GM23248 (cell line): ENCODE measurements at places on chromosomes 7 and 10.

GRCh38 chr7:53642361-53642760 lies 606.9 kb downstream of the POM121L12 start:
- no peak for DNase-seq

GRCh38 chr10:3245395-3245794 lies 72.8 kb upstream of the PITRM1 start:
- no peak for DNase-seq

- DNase-seq: no peak
Measured at GRCh38 chr10:91569522-91569921, 63.3 kb downstream of the PPP1R3C start.

GRCh38 chr10:104317269-104317710 lies 21.0 kb downstream of the ITPRIP start:
- peak; percentile 88 for DNase-seq

DNA sequence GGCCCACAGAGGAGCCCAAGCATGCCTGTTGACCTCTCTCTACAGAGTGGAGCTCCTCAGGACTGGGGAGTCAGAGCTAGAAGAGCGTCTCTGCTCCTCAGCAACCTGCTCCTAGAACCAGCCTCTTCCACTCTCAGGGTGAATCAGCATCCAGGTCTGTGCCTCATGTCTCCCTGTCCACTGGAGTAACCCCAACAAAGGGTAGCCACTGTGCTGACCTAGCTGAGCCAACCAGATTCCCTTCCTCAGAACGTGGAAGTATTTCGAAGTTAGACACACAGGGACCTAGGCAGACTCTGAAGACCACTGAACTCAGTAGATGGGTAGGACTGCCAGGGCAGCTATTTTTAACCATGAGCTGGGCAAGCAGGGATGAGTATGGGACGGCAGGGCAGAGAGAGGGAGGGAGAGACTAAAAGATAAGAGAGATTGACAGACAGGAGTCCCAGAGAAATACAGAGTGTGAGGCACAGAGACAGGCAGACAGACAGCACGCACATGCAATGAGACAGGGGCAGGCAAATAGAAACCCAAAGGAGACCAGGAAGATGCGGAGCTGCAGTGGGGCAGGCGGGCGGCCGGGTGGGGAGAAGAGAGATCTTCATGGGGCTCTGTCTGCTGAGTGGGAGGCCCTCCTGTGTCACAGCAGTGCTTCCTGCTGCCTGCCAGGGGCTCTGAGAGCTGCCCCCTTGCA lies 56.7 kb downstream of the OSBPL3 start:
- peak; percentile 22 for DNase-seq

- peak; percentile 96 for DNase-seq
Measured at GRCh38 chr7:101924171-101924570, 106.7 kb downstream of the CUX1 start.

GRCh38 chr7:14446829-14447228 lies 455.7 kb downstream of the DGKB start:
- DNase-seq: no peak

DNA sequence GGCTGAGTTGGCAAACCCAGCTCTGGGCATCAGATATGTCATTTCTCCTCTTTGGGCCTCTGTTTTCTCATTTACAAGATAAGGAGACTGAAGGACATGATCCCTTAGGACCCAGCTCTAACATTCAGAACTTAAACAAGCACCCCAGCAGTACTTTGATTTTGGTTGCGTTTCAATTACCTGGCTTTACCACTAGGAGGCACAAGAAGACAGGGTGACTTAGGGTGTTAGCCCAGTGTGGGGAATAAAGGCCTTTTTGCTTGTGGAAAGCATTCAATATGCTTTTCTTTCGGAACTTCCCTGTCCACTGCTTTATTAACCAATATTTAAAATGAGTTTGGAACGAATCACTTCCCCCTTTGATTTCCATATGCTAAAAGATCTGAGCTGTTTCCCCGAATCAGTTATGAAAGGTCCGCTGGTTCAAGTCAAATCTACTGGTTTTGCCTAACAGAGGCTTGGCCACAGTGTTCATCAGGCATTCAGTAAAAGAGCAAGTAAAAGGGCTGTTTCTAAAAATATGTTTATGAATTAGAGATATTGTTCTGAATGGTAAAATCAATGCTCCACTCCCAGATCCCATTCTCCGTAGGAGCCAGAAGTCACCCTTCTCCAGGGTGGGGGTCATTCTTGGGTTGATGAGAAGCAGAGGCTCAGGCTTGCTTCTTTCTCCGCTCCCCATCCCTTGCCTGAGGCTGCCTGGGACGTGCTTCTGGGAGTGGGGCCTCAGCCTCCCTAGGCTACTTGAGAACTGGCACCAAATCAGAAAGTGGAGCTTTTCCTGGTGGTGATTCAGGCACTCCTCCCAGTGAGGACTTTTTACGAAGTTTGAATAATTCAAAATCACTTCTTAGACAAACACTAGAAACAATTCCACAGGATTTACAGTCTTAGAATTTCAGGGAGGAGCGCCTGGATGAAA lies 105.5 kb downstream of the MYOF start:
- peak; percentile 92 for DNase-seq

GRCh38 chr10:44984671-44985101 lies 6.1 kb upstream of the DEPP1 start:
- DNase-seq: no peak

- DNase-seq: peak; percentile 48
Measured at GRCh38 chr7:130070861-130071622, 708 bp downstream of the KLHDC10 start.

DNA sequence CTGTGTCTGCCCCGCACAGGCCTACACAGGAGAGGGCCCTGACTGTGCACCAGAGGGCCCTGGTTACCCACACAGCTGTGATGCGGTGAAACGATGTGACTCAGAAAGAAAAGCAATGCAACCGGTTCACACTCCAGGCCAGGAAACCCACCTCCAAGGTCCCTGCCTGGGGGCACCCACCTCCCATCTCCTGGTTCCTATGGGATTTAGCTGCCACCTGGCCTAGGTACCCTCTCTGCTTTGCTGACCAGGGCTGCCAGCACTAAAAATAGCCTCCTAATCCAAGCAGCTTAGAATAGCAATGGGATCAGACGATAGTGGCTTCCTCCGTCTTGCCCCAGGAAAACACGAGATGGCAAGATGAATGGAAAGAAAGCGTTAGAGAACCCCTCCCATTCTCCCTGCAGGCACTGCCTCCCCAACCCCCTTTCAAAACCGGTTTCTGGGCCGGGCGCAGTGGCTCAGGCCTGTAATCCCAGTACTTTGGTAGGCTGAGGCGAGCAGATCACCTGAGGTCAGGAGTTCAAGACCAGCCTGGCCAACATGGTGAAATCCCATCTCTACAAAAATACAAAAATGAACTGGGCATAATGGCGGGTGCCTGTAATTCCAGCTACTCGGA lies 12.4 kb downstream of the RBP3 start:
- no peak for DNase-seq

GRCh38 chr10:114278140-114278883 lies 39.3 kb downstream of the VWA2 start:
- DNase-seq: no peak

GRCh38 chr7:154879629-154880028 lies 123.3 kb downstream of the PAXIP1 start:
- no peak for DNase-seq

GRCh38 chr10:114303556-114303955 lies 64.5 kb downstream of the VWA2 start:
- no peak for DNase-seq

DNA sequence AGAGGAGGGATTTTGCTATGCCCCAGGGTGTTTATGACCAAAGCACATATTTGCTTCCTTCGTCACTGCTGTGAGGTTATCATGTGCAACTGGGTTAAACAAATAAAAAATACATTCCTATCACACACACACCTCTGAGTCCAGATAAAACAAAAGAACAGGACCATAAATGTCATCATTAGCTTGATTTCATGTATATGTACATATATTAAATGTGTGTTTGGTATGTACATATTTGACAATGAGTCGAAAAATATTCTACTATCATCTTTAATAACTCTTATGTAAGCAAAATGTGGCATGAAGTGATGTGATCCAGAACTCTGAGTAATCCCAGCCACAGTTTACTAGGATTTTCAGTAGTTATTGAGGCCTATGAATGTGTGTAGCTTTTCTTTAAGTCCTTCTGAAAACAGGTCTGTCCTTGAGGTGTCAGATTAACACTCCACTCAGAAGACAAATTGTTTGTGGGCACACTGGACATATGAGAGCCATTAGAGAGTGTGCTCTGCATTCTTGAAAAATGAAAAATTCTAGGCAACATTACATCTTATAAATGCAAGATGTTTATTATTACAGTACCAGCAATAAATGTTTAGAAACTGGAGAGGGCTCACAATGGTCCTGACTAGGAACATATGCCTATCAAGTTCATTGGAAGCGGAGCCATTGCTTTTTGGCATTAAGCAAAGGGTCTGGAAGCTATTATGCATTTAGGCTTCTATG lies 335.1 kb upstream of the SEMA3A start:
- DNase-seq: peak; percentile 60

- DNase-seq: peak; percentile 92
Measured at GRCh38 chr10:10830293-10830986, 187.2 kb upstream of the CELF2 start.

DNA sequence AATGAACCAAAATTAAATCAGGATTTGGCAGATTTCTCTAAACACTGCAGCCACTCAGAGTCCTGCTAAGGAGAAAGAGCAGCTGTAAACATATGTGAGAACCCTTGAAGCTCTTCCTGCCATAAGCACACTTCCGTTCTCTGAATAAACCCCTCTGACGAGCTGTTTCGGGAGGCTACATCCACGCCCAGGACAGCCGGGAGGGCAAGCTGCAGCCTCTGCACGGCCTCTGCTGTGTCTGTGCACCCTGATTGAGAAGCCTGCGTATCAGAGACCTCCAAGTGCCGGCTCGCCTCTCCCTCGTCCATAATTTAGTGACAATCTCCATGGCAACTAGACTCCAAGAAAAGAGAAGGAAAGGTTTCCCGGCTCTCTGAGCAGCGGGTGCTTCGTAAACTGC lies 114.4 kb downstream of the PTPRN2 start:
- no peak for DNase-seq

GRCh38 chr10:9625304-9625703 lies 1392.4 kb upstream of the CELF2 start:
- no peak for DNase-seq

- peak; percentile 87 for DNase-seq
Measured at GRCh38 chr10:33248638-33249037, 85.8 kb downstream of the NRP1 start.

- DNase-seq: no peak
Measured at GRCh38 chr10:129901389-129902006, 62.6 kb downstream of the EBF3 start.

- DNase-seq: peak; percentile 56
Measured at GRCh38 chr10:27319752-27320431, 79.3 kb upstream of the ACBD5 start.

GRCh38 chr7:101677797-101678479 lies 48.8 kb upstream of the MYL10 start:
- DNase-seq: peak; percentile 56

DNA sequence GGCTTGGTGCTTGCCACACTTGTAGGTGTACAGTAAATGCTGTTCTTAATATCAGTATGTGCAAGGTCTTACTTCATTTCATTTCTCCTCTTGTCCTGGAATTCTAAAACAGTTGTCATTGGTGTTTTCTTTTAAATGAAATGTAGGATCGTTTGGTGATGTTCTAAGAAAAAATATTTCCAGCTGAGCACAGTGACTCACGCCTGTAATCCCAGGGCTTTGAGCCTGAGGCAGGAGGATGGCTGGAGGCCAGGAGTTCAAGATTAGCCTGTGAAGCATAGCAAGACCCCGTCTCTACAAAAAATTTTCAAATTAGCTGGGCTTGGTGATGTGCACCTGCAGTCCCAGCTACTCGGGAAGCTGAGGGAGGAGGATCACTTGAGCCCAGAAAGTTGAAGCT lies 32.6 kb upstream of the ELN start:
- peak; percentile 81 for DNase-seq

DNA sequence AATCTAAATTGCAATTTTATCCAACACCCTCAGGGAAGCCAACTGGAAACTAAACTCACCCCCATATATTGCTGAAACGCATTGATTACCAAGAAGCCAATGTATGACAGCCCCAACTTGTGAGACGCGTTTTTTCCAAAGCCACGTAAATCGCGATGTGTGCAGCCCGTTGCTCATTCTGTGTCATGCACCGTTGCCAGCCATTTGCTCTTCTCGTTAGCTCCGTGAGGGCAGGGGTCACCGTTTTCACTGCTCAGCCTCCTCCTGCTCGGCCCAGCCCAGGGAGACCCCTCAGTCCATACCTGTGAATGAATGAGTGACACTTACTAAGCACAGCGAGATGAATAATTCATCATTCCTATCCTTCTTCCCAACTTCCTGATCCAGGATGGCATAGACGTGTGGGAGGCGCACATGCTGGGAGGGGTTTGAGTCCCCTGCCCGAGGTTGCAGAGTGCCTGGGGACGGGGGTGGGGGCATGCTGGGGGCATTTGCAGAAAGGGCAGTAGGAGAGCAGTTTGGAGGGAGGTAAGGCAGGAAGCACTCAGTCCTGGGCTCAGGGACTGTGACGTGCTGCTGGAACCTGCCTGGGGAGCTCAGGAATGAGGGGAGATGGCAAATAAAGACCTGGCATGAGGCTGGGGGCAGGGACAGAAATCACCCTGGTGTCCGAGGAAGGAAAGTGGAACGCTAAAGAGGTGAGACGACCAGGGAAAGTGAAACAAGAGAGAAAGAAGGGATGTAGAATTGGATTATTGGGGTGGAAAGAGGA lies 104.2 kb upstream of the SDK1 start:
- DNase-seq: no peak

DNA sequence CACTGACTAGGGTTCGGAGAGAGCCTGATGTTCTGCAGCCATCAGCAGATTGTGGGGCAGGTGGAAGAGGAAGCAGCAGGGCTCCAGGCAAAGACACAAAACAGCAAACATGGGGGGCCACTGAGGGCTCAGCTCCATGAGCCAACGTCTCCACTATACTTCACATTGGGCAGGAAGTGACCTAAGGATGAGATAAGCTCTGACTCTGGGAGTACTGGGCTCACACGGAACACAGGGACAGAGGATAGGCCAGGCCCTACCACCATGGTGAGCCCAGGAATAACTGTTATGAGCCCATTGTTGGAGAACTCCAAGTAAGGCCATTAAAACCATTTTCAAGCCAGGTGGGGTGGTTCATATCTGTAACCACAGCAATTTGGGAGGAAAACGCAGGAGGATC lies 14.9 kb upstream of the MRPS24 start:
- no peak for DNase-seq

GRCh38 chr7:24245362-24245761 lies 38.6 kb upstream of the NPY start:
- DNase-seq: no peak

- peak; percentile 48 for DNase-seq
Measured at GRCh38 chr10:9305018-9305655, 1250.6 kb downstream of the GATA3 start.
